Fibroblast of skin of left quadriceps (primary cell): ENCODE measurements at places on chromosomes 12 and 14.
A peak's percentile ranks its signal among the peaks of the same experiment; 100 is the strongest.

- no peak for DNase-seq
Observed at GRCh38 chr12:20150835-20151422, 217.4 kb upstream of the PDE3A start.

DNA sequence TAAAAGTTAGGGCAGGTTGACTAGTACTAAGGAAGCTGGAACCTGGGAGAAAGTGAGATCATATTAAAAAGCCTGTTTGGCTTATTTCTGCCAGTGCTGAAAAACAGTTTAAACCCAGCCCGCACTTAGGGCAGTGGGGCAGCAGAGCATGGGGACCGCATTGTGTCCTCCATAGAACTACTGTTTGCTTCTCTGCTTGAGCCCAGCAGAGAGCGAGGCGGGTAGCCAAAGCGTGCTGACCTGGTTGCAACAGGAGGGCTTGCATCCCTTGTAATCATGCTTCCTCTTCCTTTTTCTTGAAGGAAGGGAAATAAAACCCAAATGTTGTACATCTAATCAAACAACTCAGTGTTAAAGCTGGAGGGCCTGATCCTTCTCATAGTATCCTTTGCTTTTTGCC, 82.5 kb upstream of the HOXC13 start:
- DNase-seq, result no peak

GRCh38 chr12:1890119-1890703, 28.2 kb downstream of the CACNA2D4 start:
- no peak for DNase-seq

- DNase-seq, result no peak
Observed at GRCh38 chr12:17456486-17456885, 633.5 kb downstream of the RERGL start.

DNA sequence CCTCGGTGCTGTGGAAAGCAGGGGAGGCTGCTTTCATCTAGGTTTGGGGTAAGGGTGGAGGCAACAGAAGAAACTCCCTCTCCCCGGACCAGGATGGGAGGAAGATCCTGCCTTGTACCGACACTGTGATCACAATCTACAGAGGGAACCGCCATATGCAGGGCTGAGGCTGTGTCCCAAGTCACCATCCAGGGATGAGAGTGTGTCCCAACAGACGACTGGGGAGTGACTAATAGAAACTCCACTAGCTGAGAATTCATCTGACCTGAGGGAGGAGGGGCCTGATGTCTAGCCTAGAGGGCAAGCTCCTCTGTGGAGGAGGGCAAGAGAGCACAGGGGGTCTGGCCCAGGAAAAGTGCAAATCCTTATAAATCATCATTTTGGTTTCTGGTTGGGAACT, 172.4 kb downstream of the CALM1 start:
- DNase-seq, result no peak

- DNase-seq, result no peak
Observed at GRCh38 chr14:32434180-32434579, 105.1 kb downstream of the AKAP6 start.

GRCh38 chr14:89221109-89221810, 195.8 kb downstream of the FOXN3 start:
- peak; percentile 35 for DNase-seq

DNA sequence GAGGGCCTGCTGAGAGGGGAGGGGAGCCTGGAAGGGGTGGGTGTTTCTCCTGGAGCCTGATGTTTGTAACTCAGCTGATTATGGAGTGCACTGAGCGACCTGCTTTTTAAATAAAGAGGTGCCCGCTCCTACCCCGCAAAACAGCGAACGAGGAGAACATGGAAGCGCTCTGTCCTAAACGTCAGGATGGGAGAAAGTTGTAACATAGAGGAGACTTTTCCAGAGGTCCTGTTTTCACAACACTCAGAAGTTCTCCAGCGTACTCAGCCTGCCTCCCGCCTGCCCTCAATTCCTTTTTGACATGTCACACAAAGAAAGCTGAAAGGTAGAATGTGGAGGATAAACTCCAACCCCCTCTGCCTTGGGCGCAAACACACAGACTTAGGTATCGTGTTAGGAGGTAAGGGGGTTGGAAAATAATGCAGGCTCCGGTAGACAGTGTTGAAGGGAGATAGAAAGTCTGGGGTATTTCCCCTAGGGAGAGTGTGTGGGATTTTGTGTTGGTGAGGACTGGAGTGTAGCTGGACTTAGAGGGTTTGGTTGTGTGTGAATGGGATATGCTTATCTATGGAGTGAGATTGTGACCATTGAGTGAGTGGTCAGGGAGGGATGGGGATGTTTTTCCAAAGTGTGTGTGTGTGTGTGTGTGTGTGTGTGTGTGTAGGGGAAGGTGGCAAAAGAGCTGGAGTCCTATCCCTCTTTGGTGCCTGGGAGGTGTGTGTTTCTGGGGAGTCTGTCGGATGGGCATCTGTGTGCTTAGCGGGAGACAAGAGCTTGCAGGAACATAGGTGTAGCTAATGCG, 2.1 kb downstream of the NTF3 start:
- DNase-seq, result no peak

GRCh38 chr14:42163136-42163535, 556.5 kb downstream of the LRFN5 start:
- no peak for DNase-seq

DNA sequence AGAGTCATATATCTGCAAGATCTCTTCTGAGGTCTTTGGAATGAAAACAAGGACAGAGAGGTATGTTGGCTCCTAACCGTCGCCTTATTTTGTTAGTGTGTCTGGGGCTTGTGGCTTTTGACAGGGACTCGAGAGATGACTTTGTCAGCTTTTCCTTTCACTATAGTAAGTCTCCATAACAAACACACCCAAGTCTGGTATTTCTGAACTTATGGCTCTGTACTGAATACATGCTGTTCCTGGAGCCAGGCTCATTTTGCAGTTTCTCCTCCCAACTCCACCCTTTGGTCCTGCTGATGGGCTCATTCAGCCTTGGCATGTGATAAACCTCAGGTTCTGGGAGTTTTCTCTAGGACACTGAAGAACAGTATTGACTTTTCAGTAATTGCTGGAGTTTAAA, 27.7 kb upstream of the TMED10 start:
- DNase-seq, result no peak

- DNase-seq, result no peak
Observed at GRCh38 chr12:57223191-57224165, 6.0 kb upstream of the SHMT2 start.
